ENCODE measurements at places on chromosomes 16 and 17.

DNA sequence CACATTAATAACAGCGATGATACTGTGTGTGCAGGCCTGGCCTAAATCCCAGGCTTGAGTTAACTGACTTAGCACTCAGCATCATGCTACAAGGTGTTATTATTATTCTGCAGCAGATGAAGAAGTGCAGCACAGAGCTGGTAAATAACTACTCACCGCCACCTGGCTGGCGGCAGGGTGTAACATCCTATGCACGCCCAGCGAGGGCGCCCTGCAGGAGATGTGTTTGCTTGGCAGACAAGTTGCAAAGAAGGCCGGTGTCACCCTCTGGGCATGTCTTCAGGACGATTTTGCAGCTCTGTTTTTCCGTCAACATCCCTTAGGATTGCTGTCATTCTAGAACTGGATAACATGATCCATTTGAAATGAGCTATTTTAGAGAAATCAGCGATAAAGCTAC lies 30.1 kb downstream of the DNAH9 start:
- DNase-seq, result no peak

DNA sequence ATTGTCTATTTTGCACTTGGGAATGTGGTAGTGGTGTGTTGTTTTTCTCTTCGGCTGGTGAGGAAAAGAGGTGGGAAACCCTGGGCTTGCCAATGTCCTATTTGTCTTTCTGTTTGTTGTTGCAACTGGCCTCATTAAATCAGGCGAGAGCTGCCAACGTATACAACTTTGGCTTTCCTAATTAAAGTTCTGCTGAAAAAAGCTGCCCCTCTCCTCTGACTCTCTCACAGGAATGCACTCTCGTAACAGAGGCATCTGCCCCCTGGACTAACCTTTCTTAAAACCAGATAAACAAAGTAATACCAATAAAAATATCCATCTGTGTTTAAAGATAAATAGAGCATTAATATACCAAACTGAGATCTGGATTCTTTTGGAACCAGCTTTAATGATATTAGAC lies 7.8 kb downstream of the CDRT15 start:
- DNase-seq, result no peak

GRCh38 chr17:19399750-19400450 lies 11.1 kb upstream of the RNF112 start:
- no peak for DNase-seq

GRCh38 chr17:73151916-73152632 lies 12.7 kb upstream of the SSTR2 start:
- DNase-seq, result no peak

GRCh38 chr17:50620237-50620636 lies 14.4 kb upstream of the ABCC3 start:
- DNase-seq, result no peak

GRCh38 chr16:84754956-84755672 lies 55.3 kb downstream of the USP10 start:
- DNase-seq, result no peak

- no peak for DNase-seq
These were observed 89.1 kb upstream of the GNAO1 start for GRCh38 chr16:56102183-56102686.

DNA sequence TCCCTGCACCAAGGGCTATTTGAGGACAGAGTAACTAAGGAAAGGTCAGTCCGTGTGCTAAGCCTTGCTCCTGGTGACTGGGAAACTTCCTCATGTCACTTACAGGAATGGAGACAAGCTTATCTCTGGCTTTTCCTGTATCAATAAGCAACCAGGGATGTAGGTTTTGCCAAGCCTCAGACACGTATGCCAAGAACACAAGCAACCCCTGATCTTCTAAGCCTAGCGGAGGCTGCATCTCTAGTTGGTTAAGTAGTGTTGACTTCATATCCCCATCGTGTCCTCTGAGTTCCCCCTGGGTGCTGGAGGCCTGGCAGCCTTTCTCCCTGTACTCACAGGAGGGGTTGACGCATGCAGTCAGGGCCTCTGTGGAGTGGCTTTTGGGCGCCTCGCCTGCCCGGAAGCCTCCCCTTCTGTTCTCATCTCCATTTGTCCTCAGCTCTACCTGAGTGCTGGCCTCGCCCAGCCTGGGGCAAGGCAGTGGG lies 1.4 kb upstream of the C1QTNF1 start:
- no peak for DNase-seq

DNA sequence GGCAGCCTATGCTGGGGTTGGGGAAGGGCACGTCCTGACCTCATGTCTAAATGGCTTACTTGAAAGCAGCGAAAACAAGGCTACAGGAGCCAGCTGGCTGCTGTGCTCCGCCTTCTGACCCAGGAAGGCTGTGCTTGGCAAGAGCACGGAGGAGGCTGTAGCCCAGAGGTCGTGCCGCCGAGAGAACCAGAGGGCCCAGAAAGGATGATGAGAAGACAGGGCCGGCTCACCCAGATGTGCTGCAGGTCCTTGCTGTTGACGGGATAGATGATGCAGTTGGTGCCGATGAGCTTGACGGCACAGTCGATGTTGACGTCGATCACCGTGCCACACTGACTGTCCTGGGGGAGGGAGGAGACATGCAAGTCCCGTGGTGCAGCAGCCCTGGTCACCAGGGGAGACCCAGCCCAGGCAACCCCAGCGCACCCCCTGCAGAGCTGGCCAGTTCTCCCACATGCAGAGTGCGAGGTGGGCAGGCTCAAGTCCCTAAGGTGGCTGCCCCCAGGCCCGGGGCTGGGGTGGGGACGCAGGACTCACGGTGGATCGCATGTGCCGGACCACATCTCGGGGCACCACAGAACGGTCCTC lies 20.7 kb downstream of the SPHK1 start:
- no peak for DNase-seq

- no peak for DNase-seq
These were observed 1.7 kb upstream of the TMEM97 start for GRCh38 chr17:28317099-28317965.

DNA sequence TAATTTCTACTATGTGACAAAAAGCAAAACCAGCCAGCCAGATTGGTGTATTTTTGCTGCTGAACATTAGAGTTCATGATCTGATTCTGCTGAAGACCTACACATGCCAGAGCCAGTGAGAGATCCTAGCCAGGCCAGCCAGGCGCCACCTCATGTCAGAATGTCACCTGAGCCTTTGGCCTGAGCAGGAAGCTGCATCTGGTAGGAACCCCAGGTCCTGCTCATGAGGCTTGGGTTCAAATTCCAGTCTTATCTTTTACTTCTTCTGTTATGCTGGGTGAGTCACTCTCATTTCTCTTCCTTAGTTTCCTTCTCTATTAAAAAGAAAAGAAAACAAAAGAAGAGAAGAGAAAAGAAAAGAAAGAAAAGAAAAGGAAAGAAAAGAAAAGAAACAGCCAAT lies 585.1 kb upstream of the CDH5 start:
- no peak for DNase-seq

- no peak for DNase-seq
These were observed 15.3 kb downstream of the CCL11 start for GRCh38 chr17:34300652-34301370.
